ENCODE measurements at places on chromosomes 12 and 14. TPM values are rescaled to one million over a fixed set of nuclear protein-coding genes. Genes with fewer than 3 reads are reported as not detected.

DNA sequence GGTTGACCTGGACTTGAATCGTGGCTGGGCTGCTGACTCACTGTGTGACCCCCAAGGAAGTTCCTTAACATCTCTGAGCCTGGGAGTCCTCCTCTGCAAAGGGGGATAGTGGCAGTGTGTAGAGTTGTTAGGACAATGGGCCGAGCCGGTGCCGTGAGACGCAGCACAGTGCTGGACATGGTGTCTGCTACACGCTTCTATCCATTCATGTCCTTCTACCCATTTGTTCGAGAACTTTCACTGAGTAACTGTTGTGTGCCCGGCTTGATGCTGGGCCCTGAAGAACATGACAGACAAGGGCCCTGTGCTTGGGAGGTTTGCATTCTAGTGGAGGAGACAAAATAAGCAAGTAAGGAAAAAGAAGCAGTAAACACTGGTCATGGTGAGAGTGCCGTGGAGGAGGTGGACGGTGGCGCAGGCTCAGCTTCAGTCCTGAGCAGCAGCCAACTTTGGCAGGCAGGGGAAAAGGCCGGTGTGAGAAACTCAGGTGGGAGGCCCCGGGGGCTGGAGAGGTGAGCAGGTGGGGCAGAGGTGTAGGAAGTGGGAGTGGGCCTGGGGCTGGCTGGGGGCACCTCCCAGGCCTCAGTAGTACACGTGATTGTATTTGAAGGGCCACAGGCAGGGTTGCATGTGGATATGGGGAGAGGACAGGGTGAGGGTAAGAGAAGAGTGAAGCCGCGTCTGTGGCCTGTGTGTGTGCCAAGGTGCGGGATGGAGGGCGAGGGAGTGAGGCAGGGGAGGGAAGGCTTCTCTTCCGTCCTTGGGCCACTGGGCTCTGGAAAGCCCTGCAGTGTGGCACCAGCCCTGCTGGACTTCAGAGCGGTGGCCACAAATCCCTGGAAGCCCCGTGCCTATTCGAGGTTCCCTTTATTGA is 13.8 kb downstream of the VASH1 start:
- no peak for DNase-seq
- peaks cover 19% of the 10 kb centered on the region for H3K36me3 ChIP-seq
- H3K4me3 ChIP-seq = no peak overlapping the region
- H3K27me3 ChIP-seq = no peaks in the 10 kb centered on the region
- peaks cover 29% of the 10 kb centered on the region for H3K4me1 ChIP-seq
- H3K27ac ChIP-seq = no peak overlapping the region

- H3K36me3 ChIP-seq = no peaks in the 10 kb centered on the region
- no peak overlapping the region for H3K27ac ChIP-seq
- no peaks in the 10 kb centered on the region for H3K4me1 ChIP-seq
- no peak for DNase-seq
These were observed 185.3 kb downstream of the KIF26A start for GRCh38 chr14:104323551-104324175.

DNA sequence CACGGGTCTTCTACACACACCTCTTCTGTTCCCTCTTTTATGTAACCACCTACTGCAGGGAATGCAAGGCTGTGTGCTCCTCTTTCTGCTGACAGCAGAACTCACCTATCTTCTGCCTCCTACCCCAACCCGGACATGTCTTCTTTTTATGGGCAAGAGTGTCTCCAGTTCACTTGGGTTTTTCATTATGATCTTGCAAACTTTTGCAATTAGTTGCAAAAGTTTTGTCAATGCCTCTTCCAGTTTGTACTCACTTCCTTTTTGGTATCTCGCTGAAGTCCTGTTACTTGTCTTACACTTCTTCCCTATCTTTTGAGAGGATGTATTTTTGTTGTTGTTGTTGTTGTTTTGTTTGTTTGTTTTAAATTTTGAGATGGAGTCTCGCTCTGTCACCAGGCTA is 50.6 kb downstream of the DRAM1 start:
- DNase-seq = no peak
- H3K4me1 ChIP-seq = no peaks in the 10 kb centered on the region
- H3K27ac ChIP-seq = no peak overlapping the region
- H3K4me3 ChIP-seq = no peak overlapping the region

MYF6 gene
- not detected for total RNA-seq

TAS2R14 gene
- total RNA-seq = not detected

Data from ascending aorta (tissue), 2 donors.